ENCODE measurements at places on chromosomes 2 and 18.
A peak's percentile ranks its signal among the peaks of the same experiment; 100 is the strongest.

GRCh38 chr2:62200291-62200841 is 4.5 kb downstream of the B3GNT2 start:
- peak; percentile 58 for DNase-seq

DNA sequence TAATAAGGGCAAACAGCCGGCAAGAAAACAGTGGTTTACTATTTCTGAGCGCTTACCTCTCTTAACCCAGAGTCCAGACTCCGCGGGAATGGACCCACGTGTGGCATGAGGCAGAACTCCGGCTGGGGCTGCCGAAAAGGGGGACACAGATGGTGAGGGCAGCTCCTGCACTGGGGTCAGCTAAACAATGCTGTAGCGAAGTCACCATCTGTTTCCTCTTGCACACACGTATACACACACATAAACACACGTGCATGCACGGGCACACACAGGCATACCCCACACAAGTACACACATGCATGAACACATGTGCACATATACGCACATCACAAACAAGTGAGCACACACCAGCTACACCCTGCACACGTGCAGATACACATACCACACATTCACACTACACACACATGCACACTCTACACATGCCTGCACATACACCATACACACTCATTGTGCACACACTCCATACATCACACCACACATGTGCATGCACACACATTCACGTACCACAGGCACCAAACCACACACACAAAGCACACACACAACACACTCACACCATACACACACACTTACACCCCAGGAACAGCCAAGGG is 105.9 kb upstream of the ID2 start:
- DNase-seq, result no peak

DNA sequence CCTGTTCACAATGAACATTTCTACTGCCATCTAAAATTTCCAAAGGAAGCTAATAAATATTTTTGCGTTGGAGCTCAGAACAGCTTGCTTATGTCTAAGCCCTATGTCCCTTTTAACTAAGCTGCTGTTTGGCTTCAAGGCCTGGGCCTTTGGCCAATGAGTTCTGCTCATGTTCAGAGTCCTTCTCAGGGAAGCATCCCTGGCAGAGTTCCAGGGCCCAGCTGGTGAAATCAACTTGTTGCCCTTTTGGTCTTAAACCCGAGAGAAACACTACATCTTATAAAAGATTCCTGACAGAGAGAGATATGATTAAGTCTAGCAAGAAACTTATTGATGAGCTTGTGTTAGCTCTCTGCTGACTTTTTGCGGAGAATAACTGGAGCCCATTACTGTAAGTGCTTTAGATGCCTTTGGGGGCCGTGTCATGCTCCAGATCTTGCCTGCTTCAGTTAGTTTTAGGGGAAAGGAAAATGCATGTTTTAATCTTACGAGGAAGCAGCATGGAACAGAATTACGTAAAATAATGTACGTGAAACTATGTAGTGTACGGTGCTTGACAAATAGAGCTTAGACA is 102.5 kb upstream of the NOSTRIN start:
- no peak for DNase-seq

- DNase-seq, result no peak
These were observed 200.6 kb upstream of the SMAD2 start for GRCh38 chr18:48131042-48131441.

- no peak for DNase-seq
These were observed 9.1 kb upstream of the SLC35G4 start for GRCh38 chr18:11600321-11600720.

GRCh38 chr2:129915303-129915840 is 64.1 kb upstream of the RAB6C start:
- no peak for DNase-seq

- no peak for DNase-seq
These were observed 21.2 kb downstream of the MRPL33 start for GRCh38 chr2:27792759-27793158.

DNA sequence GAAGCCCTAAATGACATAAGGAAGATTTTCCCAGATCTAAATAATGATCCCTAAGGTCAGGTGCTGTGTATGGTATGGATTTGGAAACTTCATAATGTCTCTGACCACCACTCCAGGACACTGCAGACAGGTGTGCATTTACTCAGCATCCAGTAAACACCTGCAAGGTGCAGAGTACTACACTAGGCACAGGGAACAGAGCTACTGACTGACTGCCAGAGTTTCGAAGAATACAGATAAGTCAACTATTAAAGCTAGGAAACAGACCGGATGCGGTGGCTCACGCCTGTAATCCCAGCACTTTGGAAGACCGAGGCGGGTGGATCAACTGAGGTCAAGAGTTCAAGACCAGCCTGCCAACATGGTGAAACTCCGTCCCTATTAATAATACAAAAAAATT is 65.0 kb downstream of the ATP8B1 start:
- DNase-seq, result no peak

DNA sequence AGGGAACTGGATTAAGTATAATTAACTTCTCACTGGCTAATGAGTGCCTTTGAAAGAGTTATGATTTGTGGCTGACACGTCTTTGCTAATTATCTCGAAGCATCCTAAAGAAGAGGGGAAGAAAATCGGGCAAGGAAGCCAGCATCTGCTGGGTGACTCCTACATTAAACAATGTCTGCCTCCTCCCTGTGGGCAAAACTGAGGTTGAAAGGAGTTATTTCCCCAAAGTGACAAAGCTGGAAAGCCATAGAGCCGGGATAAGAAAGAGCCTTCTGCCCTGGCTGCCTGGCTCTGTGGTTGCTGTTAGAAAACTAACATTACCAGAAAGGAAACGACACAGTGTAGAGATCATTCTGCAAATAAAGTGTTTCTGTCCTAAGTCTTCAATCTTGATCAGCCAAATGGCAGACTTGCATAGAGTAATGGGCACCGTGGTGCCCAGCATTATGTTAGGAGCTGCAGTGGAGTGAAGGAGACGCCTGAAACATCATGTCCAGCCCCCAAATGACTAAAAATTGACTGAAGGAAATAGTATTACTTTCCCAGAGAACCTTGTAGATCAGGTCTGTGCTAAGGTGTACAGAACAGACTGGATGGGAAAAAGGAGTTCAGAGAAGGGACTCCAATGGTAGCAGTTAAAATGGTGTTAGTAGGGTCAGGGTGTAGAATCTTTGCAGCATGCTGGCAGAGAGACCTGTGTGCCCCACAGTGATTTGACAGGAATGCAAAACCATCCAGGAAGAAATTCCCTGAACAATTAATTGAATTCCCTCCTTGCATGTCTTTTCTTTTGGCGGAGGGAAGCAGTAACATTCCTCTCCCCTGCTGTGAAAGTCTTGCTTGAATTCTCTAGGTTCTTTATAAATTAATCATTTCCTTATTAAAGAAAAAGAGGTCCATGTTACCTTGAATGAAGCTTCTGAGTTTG is 44.4 kb downstream of the ALPK2 start:
- no peak for DNase-seq

DNA sequence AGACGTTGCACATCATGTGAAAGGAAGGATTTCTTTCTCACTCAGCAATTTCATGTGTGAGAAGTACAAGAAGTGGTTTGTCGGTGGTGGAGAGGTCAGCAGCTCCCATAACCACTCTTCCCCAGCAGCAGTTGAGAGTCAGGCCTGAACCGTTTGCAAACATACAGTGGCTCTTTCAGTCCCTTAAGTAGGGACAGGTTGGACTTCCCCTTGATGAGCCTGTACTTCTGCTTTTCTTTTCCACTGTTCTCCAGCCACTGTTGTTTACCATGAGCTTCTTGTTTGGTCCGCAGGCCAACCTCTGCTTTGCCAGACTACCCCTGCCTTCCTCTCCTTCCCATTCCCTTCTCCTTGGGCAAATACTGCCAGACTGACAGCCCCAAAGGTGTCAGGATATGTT is 391.3 kb upstream of the CELF4 start:
- no peak for DNase-seq

DNA sequence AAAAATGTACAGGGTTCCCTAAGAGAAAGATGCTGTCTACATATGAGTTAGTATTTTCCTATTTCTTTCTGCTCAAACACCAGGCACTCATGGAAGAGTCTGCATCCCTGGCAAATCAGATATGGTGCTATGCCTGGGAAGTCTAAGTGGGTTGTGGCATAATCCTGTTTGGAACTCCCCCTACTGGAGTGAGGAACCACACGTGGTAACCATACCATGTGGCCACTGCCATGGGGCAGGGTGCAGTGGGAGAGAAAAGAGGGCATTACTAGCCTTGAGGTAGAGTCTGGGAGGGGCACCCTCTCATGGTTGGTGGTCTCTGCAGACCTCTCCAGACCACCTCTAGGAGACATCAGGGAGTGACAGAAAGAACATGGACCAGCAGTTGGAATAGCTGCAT is 257.9 kb upstream of the ATP5MC3 start:
- DNase-seq, result no peak

DNA sequence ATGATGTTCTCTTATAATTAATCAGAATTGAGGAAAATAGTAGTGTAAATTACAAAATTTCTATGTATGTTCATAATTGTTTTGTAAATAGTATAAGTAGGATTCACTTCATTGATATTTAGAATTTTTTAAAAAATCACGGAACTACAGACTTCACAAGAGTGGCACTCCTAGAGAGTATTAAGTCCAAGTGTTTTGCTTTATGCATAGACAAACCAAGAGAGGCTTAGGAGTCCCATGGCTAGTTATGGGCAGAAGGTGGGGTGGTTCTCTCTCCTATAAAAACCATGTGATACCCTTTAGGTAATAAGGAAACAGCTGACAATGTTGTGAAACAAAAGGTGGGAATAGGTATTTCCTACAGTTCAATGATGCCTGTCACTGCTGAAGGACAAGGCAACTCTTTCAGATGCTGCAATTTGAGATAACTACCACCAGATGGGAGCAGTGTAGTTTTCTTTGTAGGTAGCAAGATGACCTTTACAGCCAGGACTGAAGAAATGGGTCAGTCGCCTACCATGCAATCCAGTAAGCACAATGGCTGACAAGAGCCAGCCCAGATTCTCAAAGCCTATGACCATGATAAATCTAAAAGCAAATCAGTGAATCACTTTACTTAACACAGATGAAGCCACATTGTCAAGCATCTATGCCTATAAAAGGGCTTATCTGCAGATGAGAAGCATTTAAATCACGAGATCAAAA is 83.9 kb downstream of the AAK1 start:
- peak; percentile 48 for DNase-seq

DNA sequence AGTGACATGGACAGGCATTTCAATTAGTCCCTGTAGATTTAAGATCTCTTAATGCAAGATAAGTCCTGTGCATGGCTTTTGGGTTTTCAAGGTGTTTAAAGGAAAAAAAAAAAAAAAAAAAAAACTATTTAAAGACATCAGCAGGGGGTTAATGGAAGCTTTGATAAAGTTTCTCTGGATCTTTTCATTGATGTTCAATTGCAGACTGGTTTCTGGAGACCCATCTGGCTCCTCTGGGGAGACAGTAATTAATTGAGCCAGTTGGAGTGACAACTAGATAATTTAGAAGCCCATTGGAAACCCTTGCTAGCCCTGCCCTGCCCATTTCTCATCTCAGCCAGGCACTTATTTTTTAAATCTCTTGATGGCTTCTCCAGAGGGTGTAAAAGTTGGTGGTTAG is 98.7 kb downstream of the EPHA4 start:
- no peak for DNase-seq

DNA sequence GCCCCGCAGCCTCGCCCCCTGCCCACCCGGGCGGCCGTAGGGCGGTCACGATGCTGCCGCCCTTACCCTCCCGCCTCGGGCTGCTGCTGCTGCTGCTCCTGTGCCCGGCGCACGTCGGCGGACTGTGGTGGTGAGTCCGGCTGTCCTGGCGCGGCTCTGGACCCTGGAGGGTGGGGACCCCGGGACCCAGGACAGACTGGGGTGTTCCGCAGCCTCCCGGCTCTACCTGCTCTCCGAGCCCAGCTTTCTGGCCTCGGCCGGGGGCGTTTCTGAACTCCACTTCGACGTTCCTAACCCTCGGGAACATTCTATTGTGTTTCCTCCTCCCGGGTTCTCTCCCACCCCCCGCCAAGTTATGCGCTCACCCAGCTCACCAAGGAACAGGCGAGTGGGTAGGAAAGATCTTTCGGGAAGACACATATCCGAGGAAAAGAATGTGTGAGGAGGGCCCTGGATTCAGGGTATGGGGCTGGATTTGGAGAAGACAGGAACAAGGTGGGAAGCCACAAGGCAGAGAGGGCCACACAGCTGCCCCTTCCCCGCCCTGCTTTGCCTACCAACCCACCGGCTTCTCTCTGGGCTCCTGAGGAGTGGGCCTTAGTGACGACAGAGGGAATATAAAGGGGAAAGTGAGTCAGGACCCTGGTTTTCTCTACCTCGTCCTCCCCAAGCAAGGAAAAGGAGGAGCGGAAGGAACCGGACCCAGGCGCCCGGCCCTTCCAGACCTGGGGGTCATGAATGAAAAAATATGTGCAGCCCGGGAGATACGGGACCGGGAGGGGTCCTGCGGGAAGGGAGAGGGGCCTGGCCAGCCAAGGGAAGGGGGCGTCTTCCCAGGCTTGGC is 605 bp downstream of the WNT6 start:
- DNase-seq, result no peak

GRCh38 chr2:120391911-120392665 is 46.2 kb downstream of the INHBB start:
- DNase-seq, result no peak

DNA sequence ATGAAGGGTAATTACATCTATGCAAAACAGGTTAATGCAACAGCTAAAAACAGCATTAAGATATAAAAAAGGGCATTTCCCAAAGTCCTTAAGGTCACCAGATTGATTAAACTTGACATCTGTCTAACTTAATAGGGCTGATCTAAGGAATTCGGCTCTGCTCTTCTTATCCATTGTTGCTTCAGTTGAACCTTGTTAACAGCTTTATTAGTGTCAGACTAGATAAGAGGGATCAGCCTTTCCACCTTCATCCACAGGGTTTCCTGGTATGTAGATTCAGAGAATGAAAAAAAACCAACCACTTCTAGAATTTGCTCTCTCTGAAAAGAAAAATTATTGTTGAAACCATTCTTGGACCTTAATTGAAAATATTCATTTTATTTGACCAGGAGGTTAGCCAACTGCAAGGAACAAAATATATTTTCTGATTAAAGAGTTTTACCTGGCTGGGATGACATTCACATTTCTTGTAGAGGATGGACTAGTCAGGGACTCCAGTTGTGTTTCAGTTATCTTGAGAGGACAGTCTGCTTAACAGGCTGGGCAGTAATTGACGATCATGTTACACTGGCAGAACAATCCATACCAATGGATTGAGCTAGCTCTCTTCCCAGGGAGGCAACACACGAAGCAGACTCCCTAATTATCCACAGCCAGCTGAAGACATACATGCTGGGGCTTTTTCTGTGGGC is 357.4 kb upstream of the ACVR2A start:
- no peak for DNase-seq

GRCh38 chr2:160373666-160374065 is 119.9 kb downstream of the RBMS1 start:
- no peak for DNase-seq

Data from activated CD4-positive, alpha-beta T cell treated with anti-CD3 and anti-CD28 coated beads, Interleukin-2, Interleukin-6, amounts not matched to agents 100 ng/mL and 50 ng/mL, durations not matched to agents 16 hours and 8 hours (primary cell).